ENCODE measurements at places on chromosomes 5 and 9.

DNA sequence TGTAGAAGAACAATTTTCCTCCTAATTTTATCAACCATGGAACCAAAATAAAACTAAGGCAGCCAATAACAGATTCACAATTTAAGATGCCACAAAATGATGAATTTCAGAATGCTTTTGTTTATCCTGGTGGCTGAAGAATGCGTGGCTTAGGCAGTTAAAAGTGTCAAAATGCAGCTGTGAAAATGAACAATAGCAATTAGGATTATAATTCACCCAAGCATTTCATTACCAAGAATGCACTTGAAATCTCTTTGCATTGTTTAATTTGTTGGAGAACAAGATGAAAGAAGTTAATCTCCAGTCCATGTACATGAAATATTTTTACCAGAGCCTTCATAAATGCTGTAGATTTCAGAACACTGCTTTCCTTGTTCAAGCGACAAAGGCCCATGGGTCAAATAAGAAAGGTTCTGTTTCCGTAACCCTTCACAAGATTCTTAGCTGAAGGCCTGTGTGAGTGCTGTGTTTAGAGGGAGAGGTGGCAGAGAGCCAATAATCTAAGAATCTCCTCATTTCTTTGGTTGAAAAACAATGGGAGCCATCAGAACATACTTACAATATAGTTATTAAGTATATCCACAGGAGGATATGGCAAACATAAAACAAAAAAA lies 39.3 kb downstream of the CLINT1 start:
- DNase-seq, result no peak

DNA sequence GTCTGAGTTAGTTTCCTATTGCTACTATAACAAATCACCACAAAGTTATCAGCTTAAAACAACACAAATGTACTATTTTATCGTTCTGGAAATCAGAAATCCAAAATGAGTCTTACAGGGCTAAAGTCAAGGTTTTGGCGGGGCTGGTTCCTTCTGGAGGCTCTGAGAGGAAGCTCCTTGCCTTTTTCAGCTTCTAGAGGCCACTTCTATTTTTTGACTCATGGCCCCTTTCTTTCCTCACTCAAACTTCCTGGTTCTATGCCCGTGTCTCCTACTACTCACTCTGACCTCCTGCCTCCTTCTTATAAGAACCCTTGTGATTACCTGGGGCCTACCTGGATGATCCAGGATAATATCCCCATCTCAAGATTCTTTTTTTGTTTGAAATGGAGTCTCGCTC lies 48.2 kb downstream of the GABBR2 start:
- DNase-seq, result no peak

- no peak for DNase-seq
Observed at GRCh38 chr5:133696006-133696584, 83.8 kb upstream of the FSTL4 start.

DNA sequence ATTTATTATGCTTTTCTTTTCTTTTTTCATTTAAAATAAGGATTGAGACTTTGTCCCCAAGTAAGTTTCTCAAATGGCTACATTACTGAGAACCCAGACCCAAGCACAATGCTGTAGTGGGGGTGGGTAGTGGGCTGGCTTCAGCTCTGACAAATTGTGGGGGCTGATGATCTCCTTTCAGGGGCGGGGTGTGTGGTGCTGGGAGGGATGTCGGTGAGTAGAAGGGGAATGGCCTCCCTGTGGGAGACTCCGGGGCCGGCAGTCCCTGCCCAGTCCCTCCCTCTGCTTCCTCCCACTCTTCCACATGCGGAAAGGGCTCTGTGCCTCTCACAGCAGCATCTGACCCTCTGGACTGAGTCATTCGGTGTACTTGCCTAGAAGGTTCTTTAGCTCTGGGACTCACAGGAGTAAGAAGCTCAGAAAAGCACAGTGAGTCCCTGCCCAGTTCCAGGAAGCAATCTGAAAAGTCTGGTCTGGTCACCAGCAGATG lies 14.3 kb downstream of the CD180 start:
- DNase-seq, result no peak

- no peak for DNase-seq
Observed at GRCh38 chr5:154110716-154111115, 71.9 kb downstream of the MFAP3 start.

- no peak for DNase-seq
Observed at GRCh38 chr5:30808996-30809395, 384.5 kb upstream of the CDH6 start.
